Ovary (tissue), 10 donors: ENCODE measurements at places on chromosomes 1 and 21.

DNA sequence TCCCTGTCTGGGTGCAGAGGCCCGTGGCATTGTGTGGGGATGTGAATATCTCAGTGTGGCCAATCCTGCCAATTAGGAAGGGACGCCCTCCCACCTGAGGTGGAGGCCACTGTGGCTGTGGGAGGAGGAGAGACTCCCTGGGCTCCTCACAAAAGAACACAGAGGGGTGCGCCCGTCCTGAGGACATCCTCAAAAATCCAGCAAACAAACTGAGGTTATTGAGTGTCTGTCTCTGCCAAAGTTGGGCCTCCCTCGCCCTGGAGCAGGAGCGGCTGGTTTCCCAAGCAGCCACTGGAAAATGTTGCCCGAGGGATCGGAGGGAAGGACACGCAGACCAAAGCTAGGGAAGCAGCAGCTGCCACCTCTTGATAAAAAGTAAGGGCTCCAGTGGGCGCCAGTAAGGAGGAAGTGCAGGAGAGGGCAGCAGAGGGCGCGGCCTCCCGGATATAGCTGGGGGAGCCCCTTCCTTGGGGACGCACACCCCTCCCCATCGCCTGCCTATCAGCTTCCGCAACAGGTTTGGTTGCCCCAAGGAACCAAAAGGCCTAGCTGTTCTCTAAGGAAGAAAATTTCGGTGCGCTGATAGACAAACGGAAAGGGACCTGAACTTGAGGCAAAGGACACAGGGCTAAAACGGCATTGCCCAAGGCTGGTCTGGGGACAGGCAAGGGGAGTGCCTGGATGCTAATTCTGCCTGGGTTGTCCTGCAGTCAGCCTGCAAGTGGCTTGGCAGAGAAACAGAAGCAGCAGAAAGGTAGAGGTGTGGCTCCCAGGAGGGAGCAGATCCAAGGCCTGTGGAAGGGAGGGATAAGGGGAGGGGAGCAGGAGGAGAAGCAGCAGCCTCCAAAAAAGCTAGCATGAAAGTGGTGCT, 1.7 kb upstream of the GRIK3 start:
- DNase-seq: no peak

- DNase-seq: no peak
These were observed 44.4 kb downstream of the DMRTB1 start for GRCh38 chr1:53503433-53504217.

GRCh38 chr21:29347274-29347681, 48.6 kb downstream of the BACH1 start:
- no peak for DNase-seq

- no peak for DNase-seq
These were observed 76.0 kb upstream of the ZNF648 start for GRCh38 chr1:182137546-182137945.

DNA sequence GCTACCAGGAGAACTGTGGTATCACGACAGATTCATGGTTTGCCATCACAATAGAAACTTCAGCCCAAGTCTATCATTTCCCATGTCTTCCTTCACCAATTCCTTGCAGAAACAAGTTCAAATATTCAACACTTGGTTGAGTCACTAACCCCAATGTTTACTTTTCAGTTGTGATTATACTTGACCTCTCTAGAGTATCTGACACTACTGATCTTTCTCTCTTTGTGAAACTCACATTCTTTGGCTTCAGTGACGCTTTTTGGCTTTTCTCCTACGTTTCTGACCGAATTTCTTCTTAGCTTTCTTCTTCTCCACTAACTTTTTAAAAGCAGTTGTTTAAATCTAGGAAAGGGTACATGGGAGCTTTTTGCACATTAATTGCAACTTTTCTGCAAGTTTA, 48.8 kb upstream of the HMGB4 start:
- no peak for DNase-seq

DNA sequence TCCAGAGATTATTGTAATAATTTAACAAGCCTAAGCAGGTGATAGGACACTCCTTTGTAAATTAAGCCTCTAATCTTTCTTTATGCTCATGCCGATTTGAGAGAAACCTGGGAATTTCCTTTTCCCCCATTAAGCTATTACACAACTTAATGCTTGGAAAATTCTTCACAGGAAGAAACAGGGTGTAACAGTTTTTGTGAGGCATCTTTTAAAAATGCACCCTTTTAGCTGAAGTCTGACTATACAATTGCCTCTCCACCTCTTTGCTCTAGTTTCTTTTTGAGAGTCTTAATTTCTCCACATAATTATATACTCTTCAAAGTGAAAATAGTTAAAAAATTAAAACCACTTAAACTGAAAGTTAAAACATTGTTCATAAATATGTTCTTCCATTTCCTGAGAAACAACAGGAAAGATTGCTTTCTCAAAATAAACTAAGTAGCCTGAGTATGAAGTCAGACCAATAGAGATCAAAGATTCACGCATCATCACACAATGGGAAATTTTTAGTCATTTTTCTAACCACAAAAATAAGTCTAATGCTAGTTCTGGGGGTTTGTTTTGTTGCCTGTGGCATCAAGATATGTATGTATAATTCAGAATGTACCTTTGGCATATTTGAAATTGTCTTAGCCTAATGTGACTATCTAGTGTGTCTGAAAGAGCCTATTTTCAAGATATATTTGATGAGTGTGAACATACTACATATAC, 34.7 kb downstream of the LRRC8D start:
- no peak for DNase-seq

- DNase-seq: no peak
These were observed 39.2 kb upstream of the POU3F1 start for GRCh38 chr1:38085666-38086330.

DNA sequence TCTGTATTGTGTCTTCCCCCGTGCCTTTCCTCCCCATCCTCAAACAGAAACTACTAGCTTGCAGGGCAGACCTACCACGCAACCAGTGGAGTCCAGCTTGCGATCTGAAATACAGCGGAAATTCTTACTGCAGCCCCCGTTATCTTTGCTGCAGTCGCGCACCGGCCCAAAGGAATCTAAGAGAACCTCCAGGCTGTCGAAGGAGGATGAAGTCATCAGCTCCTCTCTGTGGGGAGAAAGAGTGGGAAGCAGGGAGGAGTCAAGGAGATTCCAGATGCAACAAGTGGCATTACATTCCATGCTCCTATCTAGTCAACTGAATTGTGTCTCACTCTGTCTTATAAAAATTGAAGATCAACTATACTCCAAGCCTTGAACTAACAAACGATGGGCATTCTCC, 206.9 kb downstream of the ASTN1 start:
- no peak for DNase-seq

DNA sequence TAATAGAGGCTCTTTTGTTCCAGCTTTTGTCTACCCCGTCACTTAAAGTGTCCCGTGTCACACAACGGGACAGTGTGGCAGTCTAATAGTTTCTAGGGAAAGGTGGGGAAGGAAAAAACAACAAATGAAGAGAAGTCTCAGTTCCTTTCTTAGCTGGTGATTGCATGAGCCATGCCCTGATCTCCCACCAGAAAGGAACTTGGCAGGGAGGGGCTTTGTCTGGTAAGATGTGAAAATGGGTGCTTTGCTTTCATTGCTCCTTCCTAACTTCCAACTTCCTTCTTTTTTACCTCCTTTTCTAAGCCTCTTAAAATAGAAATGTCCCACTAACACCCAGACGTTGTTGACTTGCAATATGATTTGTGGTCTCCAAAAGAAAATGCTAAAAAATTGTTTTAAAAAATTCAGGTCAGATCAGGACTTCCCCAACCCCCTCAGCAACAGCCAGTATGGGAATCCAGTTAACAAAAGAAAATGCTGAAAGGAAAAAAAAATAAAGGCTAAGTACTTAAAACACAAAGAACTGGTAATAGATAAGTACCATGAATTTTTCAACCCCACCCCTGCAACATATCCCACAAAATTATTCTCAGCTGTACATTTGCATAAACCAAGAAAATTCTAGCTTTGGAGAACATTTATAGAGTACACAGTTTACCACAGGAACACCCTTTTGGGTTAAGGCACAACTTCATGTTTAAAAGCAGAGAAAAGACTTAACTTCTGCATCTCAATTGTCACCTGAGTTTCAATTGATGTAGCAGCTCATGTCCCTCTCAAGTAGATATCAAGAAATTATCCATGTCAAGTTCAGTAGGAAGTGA, 106.2 kb downstream of the NIBAN1 start:
- no peak for DNase-seq
